ENCODE measurements at places on chromosomes 1 and 21.

DNA sequence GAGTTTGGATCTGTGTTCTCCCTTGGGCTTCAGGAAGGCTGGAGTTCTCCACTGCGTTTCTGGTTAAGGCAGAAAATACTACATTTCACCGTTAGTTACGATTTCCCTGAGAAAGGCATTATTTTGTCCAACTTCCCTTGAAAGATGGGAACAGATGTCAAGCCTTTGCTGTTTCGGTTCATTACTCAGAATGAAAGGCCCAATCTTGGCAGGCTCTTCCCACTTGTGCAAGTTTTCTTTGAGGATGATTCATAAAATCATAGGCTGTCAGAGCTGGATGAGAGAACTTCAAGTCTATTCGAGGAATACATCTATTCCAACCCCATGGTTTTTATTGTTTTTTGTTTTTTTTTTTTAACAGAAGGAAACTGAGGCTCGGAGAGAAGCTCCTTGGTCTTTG lies 205.2 kb downstream of the GRIK3 start:
- H3K27ac ChIP-seq: no peak overlapping the region
- no peaks in the 10 kb centered on the region for H3K36me3 ChIP-seq
- peaks cover 6% of the 10 kb centered on the region for H3K27me3 ChIP-seq
- H3K4me3 ChIP-seq: no peak overlapping the region
- DNase-seq: no peak
- H3K4me1 ChIP-seq: no peaks in the 10 kb centered on the region

DNA sequence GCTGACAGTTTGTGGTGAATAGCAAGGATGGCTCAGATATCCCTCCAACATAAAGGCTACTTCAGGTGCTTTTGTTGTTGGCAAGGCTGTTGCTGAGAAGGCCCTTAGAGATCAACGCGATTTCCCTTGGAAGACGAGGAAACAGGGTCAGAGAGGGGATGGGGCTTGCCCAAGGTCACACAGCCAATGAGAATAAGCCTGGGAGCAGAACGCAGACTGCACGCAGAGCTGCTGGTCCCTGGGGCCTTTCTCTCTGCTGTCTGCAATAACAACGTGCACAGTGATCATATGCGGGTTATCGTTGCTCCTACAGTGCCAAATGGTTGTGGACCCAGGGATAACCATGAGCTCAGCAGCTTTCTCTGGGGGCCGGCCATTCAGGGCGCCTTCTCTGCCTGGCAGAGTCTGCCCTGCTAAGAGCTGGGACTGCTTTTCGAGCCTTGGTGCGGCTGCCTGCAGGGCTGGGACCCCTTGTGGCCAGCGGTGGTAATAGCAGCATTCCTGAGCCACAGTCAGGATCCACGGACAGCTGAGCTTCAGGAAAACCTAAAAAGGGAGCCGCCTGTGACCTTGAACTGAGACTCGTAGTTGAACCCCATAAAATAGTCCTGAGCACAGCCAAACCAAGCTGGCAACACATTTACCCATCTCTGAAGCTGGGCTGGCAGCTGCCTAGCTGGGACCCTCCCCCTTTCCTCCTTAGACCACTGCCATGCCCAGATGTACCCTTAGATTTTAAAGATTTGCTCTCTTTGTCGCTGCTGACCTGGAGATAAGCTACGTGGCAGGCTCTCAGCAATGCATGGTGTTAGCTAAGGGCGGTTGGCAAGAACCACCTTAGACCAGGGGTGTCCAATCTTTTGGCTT lies 39.8 kb downstream of the HTR6 start:
- no peaks in the 10 kb centered on the region for H3K27me3 ChIP-seq
- no peak overlapping the region for H3K4me3 ChIP-seq
- peaks cover 22% of the 10 kb centered on the region for H3K36me3 ChIP-seq
- H3K4me1 ChIP-seq: peaks cover 10% of the 10 kb centered on the region
- DNase-seq: peak; percentile 60

- H3K36me3 ChIP-seq: no peaks in the 10 kb centered on the region
- DNase-seq: no peak
- no peak overlapping the region for H3K27ac ChIP-seq
- no peak overlapping the region for H3K4me3 ChIP-seq
These were observed 23.1 kb downstream of the NEK2 start for GRCh38 chr1:211652371-211652770.

DNA sequence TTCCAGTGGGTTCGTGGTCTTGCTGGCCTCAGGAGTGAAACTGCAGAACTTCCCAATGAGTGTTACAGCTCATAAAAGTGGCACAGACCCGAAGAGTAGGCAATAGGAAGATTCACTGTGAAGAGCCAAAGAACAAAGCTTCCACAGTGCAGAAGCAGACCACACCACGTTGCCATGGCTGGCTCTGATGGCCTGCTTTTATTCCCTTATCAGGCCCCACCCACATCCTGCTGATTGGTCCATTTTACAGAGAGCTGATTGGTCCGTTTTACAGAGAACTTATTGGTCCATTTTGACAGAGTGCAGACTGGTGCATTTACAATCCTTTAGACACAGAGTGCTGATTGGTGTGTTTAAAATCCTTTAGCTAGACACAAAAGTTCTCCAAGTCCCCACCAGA lies 131.4 kb upstream of the CHRM3 start:
- no peak overlapping the region for H3K27ac ChIP-seq
- no peak for DNase-seq
- no peaks in the 10 kb centered on the region for H3K4me1 ChIP-seq
- H3K27me3 ChIP-seq: no peaks in the 10 kb centered on the region
- no peak overlapping the region for H3K4me3 ChIP-seq

GRCh38 chr1:28934676-28935075 lies 20.3 kb downstream of the EPB41 start:
- H3K27ac ChIP-seq: no peak overlapping the region
- peaks cover 48% of the 10 kb centered on the region for H3K4me1 ChIP-seq
- no peak for DNase-seq
- H3K4me3 ChIP-seq: no peak overlapping the region
- no peaks in the 10 kb centered on the region for H3K27me3 ChIP-seq
- no peaks in the 10 kb centered on the region for H3K36me3 ChIP-seq

GRCh38 chr1:113681596-113682337 lies 77.5 kb downstream of the PHTF1 start:
- no peak overlapping the region for H3K4me3 ChIP-seq
- no peaks in the 10 kb centered on the region for H3K36me3 ChIP-seq
- H3K4me1 ChIP-seq: no peaks in the 10 kb centered on the region
- DNase-seq: no peak
- no peak overlapping the region for H3K27ac ChIP-seq

- DNase-seq: no peak
- H3K4me1 ChIP-seq: peaks cover 26% of the 10 kb centered on the region
- H3K27ac ChIP-seq: no peak overlapping the region
- no peaks in the 10 kb centered on the region for H3K36me3 ChIP-seq
These were observed 997 bp upstream of the SIM2 start for GRCh38 chr21:36697851-36698384.

GRCh38 chr1:228007049-228007800 lies 427 bp downstream of the WNT3A start:
- H3K36me3 ChIP-seq: no peaks in the 10 kb centered on the region
- DNase-seq: no peak
- peaks cover 50% of the 10 kb centered on the region for H3K27me3 ChIP-seq
- H3K4me1 ChIP-seq: peaks cover 30% of the 10 kb centered on the region
- no peak overlapping the region for H3K27ac ChIP-seq

GRCh38 chr1:231106347-231106746 lies 55.5 kb upstream of the TRIM67 start:
- H3K4me1 ChIP-seq: no peaks in the 10 kb centered on the region
- no peak overlapping the region for H3K27ac ChIP-seq
- no peak for DNase-seq
- H3K4me3 ChIP-seq: no peak overlapping the region
- no peaks in the 10 kb centered on the region for H3K27me3 ChIP-seq
- H3K36me3 ChIP-seq: no peaks in the 10 kb centered on the region

DNA sequence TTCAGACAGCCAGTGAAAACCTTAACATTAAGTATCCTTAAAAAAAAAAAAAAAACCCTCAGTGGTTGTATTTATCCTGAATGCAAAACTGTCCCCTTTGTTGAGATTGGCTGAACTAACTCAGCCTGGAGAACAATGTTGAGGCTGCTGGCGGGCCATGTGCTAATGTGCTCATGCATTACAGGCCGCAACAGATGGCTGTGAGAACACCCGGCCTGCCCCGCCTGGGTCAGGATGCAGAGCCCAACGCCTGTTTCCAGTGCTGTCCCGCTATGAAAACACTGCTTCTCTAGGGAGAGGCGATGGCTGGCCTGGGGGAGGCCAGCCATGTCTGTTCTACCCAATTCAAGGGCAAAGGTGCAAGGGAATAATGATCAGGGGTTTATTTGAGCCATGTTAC lies 13.8 kb downstream of the OLIG2 start:
- H3K4me3 ChIP-seq: no peak overlapping the region
- H3K27me3 ChIP-seq: peaks cover 16% of the 10 kb centered on the region
- DNase-seq: no peak
- peaks cover 10% of the 10 kb centered on the region for H3K4me1 ChIP-seq
- no peak overlapping the region for H3K27ac ChIP-seq

- no peaks in the 10 kb centered on the region for H3K4me1 ChIP-seq
- no peaks in the 10 kb centered on the region for H3K36me3 ChIP-seq
These were observed 267.7 kb upstream of the C1orf87 start for GRCh38 chr1:60341274-60341673.

- no peak for DNase-seq
- peaks cover 9% of the 10 kb centered on the region for H3K27me3 ChIP-seq
- H3K4me1 ChIP-seq: peaks cover 7% of the 10 kb centered on the region
- H3K27ac ChIP-seq: no peak overlapping the region
These were observed 6.2 kb upstream of the KISS1 start for GRCh38 chr1:204202481-204202880.

GRCh38 chr21:36547464-36547863 lies 67.5 kb upstream of the CLDN14 start:
- H3K27me3 ChIP-seq: peaks cover 8% of the 10 kb centered on the region
- no peaks in the 10 kb centered on the region for H3K36me3 ChIP-seq
- H3K27ac ChIP-seq: no peak overlapping the region
- DNase-seq: no peak
- H3K4me3 ChIP-seq: no peak overlapping the region

GRCh38 chr1:119968068-119968492 lies 71.8 kb upstream of the ADAM30 start:
- H3K4me1 ChIP-seq: no peaks in the 10 kb centered on the region
- no peak overlapping the region for H3K27ac ChIP-seq
- H3K27me3 ChIP-seq: no peaks in the 10 kb centered on the region
- no peak overlapping the region for H3K4me3 ChIP-seq

DNA sequence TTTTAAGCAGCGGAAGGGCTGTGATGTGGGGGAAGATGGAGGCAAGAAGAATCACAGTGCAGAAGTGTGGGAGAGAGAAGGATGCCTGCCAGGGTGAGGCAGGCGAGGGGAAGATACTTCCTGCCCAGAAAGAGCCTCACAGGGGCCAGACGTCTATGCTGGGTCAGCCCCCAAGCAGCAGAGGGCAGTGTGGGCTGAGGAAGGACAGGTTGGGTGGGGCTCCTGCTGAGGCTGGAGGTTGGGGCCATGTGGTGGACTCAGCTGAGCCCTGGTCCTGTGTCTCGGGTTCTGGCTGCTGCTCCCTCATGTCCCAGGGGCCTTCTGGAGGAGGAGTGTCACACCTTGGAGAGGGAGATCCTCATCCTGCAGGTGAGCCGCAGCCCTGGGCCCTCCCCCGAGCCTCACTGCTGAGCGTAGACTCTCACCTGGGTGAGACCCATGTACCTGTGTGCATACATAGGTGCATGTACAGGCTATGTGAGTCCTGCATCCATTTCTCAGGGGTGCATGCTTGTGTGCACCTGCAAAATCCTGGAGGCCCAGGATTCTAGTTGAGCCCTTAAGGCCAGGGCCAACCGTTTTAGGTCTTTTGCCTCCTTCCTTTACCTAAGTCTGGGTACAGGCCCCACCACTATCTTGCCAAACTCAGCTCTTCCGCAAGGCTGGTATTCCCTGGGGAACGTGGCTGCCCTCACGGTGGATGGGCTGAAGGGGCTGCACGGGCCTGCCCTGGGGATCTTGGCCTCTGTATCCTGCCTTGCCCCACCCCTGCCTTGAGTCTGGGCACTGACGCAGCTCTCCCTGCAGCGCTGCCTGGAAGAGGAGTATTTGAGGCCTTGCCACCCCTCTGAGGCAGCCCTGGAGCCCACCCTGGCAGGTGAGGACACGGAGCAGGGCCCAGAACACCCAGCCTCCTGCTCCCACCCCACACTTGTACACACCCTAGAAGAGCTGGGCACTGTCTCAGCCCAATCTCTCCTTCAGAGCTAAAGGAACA lies 3.7 kb downstream of the CCDC24 start:
- DNase-seq: no peak
- H3K4me1 ChIP-seq: peaks cover 19% of the 10 kb centered on the region
- H3K27ac ChIP-seq: no peak overlapping the region

DNA sequence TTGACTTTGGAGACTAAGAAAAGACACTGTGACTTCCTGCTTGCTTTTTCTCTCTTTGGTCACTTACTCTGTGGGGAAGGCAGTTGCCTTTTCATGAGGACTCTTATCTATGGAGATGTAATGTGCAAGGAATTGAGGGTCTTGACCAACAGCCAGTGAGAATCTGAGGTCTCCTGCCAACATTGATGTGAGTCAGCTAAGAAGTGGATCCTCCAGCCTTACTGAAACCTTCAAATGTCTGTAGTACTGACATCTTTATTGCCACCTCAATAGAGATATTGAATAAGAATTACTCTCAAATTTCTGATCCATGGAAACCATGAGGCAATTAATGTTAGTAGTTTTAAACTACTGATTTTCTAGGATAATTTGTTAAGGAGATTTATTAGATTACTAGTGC lies 598.4 kb downstream of the ADGRL2 start:
- no peak overlapping the region for H3K4me3 ChIP-seq
- H3K4me1 ChIP-seq: no peaks in the 10 kb centered on the region
- H3K27ac ChIP-seq: no peak overlapping the region
- no peaks in the 10 kb centered on the region for H3K36me3 ChIP-seq
- DNase-seq: no peak

DNA sequence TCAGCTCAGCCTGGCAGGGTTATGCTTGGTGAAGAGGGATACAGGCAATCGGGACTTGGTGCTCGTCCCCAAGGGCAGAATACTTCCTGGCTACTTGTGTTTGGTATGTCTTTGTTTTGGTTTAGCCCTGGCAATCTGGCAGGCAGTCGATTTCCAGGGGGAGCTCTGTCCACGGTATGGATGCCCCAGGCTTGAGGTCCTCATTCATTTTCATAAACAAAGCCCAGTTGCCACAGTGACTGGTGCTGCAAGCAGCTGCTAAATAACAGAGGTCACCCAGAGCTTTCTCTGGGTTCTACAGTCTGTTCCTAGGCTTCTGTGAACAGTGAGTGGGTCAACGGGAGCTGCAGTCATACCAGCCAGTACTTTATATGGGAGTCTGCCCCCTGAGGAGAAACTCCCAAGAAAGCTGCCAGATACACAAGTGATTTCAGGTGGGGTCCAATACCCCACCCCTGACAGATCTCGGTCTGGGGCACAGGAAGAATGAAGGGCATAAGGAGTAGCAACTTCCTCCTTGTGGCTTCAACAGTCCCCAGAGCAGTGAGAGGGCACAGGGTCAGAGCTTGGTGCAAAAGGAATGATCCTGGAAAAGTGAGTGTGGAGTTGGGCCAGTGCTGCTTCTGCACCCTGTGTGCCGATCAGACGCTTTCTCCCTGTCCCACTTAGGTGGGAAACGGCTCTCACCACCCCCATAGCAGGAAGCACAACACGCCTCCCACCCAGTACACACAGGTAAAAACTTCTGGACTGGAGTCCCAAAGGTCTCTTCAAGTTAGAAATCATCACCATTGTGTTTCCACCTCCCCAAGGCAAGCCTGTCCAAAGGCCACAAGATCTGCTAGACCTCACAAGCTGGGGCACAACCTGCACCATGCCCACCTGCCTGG lies 55.5 kb downstream of the TGFBR3 start:
- H3K27ac ChIP-seq: no peak overlapping the region
- H3K4me1 ChIP-seq: peaks cover 19% of the 10 kb centered on the region
- H3K27me3 ChIP-seq: no peaks in the 10 kb centered on the region
- H3K36me3 ChIP-seq: no peaks in the 10 kb centered on the region
- DNase-seq: no peak
- H3K4me3 ChIP-seq: no peak overlapping the region

All from CD4-positive, alpha-beta T cell (primary cell).